B cell (primary cell): ENCODE measurements at places on chromosomes 7 and 10.

GRCh38 chr7:106222545-106222944 lies 62.2 kb downstream of the NAMPT start:
- no peak overlapping the region for H3K27ac ChIP-seq
- DNase-seq = no peak
- H3K27me3 ChIP-seq = no peaks in the 10 kb centered on the region
- H3K4me1 ChIP-seq = no peaks in the 10 kb centered on the region
- no peaks in the 10 kb centered on the region for H3K36me3 ChIP-seq
- H3K4me3 ChIP-seq = no peak overlapping the region

DNA sequence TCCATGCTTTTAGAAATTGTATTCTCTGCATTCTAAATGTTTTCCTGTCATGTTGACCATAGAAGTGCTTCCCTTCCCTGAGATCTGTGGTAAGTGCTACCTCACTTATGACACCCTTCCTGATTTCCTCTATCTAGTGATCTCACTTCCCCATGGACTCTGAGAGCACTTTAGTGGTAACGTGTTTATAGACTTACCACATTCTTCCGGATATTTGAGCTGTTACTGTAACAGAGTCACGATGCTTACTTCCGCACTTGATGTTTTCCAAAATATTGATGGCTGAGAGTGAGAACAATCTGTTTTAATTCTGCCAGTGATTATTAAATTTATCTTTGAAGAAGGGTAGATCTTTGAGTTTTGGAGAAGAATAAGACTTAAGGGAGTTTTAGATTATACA lies 60.1 kb upstream of the NAMPT start:
- no peaks in the 10 kb centered on the region for H3K36me3 ChIP-seq
- H3K4me1 ChIP-seq = no peaks in the 10 kb centered on the region
- no peaks in the 10 kb centered on the region for H3K27me3 ChIP-seq
- H3K27ac ChIP-seq = no peak overlapping the region

DNA sequence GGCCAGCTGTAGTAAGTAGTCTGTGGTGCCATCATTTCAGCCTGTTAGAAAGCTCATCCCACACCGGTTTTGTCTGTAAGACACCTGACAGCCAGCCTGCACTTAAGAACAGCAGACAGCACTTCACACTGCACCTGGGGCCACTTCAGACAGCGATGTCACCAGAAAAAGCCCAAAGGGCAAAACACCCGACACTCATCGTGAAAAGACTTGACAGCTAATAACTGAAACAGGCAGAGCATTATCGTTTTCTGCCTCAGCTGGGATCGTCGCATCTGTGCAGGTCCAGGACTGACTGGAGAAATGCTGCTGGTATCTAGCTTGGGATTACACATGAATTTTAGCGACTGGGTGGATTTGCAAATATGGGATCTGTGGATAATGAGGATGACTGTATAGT lies 16.8 kb upstream of the LAT2 start:
- H3K27ac ChIP-seq = no peak overlapping the region
- no peaks in the 10 kb centered on the region for H3K4me1 ChIP-seq
- peaks cover 67% of the 10 kb centered on the region for H3K36me3 ChIP-seq

GRCh38 chr10:6578795-6579182 lies 1.3 kb downstream of the PRKCQ start:
- H3K36me3 ChIP-seq = no peaks in the 10 kb centered on the region
- no peak overlapping the region for H3K4me3 ChIP-seq
- H3K4me1 ChIP-seq = peaks cover 12% of the 10 kb centered on the region
- DNase-seq = no peak

DNA sequence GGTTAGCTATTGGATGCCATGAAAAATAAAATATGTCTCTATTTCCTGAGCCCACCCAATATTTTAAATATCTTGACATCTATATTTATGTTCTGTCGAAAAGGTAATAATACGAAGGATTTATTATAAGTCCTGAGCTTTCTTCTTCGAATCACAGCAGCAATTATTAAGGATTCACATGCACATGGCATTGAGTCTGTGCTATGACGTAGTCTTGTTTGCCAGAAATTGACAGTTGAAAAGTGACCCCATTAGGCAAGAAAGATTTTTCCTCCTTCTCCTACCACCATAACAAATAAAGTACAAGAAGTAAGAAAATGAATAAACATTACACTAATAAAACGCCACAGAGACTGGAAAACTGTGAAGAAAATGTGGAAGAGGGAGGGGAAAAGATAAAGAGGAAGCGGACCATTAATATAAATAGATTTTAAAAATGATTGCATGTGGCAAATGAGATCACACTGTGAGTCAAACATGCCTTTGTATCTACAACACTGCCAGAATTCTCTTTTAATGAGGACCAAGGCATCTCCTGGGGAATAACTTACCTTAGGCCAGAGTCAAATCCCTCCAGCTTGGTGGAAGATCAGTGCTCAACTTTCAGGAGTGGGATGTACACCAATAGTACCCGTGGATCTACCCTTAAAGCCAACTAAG lies 21.6 kb downstream of the FZD1 start:
- no peaks in the 10 kb centered on the region for H3K36me3 ChIP-seq
- H3K27ac ChIP-seq = no peak overlapping the region
- DNase-seq = no peak
- no peaks in the 10 kb centered on the region for H3K4me1 ChIP-seq
- H3K4me3 ChIP-seq = no peak overlapping the region

- H3K4me3 ChIP-seq = no peak overlapping the region
- no peak overlapping the region for H3K27ac ChIP-seq
- no peaks in the 10 kb centered on the region for H3K4me1 ChIP-seq
- H3K36me3 ChIP-seq = no peaks in the 10 kb centered on the region
Observed at GRCh38 chr10:118958984-118959925, 70.3 kb upstream of the NANOS1 start.

DNA sequence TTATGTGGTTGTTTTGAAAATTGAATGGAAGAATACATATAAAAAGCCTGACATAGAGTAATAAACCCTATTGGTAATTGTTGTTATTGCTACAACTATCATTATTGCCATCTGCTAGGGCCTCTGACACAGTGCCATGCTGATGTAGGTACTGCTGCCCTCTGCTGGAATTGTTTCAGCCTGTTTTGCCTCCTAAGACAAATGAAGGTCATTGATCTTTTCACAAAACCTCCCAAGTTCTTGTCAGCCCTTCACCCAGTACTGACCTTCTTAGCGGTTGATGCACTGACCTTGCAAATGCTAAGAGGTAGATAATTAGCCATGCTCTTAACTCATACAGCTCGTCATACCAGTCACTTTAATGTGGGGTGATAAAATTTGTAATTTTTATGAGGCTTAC lies 975.2 kb downstream of the SORCS1 start:
- H3K4me3 ChIP-seq = no peak overlapping the region
- H3K27me3 ChIP-seq = no peaks in the 10 kb centered on the region
- no peak for DNase-seq
- H3K36me3 ChIP-seq = no peaks in the 10 kb centered on the region
- H3K27ac ChIP-seq = no peak overlapping the region

DNA sequence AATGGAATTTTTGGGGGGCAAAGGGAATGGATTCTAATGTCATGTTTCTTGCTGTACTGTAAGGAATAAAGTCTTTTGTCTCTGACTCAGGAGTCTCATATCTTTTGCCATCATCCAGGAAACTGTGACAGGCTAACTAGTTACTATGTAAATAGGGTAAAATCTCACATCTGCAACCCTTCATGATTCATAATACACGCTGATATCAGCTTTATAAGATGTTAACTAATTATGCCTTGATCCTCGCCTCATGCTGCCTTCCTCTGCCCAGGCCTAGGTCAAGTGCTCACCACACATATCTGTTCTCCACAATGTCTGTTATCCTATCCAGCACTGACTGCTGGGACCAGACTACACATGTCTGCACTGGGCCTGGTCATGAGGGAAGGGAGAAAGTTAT lies 81.3 kb upstream of the CXCL12 start:
- H3K36me3 ChIP-seq = no peaks in the 10 kb centered on the region
- DNase-seq = no peak
- H3K4me1 ChIP-seq = no peaks in the 10 kb centered on the region
- H3K27me3 ChIP-seq = no peaks in the 10 kb centered on the region

DNA sequence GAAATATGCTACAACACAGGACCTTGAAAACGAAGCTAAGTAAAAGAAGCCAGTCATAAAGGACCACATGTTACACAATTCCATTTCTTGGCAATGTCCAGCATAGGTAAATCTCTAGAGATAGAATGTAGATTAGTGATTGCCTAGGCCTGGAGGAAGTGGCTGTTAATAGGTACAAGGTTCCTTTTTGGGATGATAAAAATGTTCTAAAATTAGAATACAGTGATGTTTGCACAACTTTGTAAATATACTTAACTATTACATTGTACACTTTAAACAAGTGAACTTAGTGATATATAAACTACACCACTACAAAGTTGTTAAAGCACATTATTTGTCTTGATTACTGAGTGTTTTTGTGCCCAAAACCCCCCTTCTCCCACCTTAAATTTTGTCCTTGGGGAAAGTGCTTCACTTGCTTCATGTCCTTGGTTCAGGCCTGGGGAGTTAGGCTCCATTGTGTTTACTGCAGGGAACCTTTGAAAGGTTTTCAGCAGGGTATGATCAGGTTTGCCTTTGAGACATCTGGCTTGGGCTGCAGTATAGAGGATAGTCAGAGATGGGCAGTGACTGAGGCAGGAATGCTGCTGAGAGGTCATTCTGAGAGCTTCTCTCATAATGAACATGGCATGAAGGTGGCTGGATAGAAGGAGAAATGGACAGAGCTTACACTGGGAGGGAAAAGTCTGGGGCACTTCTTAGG lies 1052.6 kb downstream of the REEP3 start:
- H3K4me1 ChIP-seq = no peaks in the 10 kb centered on the region
- H3K4me3 ChIP-seq = no peak overlapping the region
- no peaks in the 10 kb centered on the region for H3K27me3 ChIP-seq
- no peaks in the 10 kb centered on the region for H3K36me3 ChIP-seq
- H3K27ac ChIP-seq = no peak overlapping the region
